BE2C (cell line): ENCODE measurements at places on chromosomes 6 and 20.
A peak's percentile ranks its signal among the peaks of the same experiment; 100 is the strongest.

DNA sequence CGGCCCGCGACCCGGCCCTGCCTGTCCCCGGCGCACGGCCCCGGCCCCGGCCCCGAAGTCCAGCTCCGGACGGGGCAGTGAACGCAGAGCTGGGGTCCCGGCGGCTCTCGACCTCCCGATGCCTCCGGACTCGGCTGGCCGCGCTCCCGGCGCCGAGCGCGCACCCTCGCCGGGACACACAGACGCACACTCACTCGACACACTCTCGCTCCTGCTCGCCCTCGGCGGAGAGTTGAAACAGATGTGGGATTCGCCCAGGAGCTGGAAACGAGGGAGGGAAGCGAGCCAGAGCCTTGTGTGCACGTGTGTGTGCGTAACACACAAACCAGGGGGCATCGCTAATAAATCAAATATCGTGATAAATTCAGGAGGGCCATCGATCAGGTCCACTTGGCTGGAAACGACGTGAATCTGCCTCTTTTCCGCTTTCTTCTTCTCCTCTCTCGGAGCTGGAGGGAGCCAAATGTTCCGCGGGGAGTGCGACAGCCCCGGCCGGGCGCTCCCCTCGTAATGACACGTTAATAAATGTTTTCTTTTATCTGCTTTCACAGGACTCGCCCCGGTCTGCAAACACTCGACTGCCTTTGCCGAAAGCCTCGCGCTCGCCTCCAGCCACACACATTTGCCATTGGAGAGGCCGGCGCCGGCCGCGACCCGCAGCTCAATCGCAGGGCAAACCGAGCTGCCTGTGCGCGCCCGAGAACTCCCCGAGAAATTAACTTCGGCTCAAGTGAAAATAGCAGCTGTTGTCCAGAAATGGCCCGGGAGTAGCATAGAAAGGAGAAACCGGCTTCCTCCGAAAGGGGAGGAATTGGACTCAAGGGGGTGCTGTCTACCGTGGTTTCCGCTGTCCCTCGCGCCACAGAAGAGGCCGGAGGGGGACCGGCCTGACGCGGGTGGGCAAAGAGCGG is 828 bp upstream of the SULF2 start:
- DNase-seq = peak; percentile 84

GRCh38 chr6:8556370-8557013 is 121.1 kb upstream of the SLC35B3 start:
- no peak for DNase-seq

DNA sequence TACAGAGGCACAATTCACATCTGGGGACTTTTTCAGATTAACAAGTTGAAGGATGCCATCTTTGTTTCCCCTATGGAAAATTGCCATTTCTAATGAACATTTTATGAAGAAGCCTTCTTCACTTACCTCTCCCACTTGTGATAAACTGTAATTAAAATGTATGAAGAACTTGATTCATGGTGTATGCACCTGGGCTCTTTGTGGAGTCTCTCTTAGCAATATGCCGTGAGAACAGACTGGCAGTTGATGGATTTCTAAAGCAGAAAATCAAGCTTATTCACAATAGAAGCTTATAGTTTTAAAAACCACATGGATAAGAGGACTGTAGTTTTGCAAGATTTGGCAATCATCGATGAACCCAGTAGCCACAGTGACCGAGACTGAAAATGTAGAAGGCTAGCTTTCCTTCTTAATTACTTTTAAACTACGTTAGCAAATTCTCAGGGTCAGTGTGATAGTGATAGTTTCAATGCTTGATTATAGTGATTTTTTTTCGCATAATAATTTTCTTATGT is 270.6 kb downstream of the PRL start:
- no peak for DNase-seq

DNA sequence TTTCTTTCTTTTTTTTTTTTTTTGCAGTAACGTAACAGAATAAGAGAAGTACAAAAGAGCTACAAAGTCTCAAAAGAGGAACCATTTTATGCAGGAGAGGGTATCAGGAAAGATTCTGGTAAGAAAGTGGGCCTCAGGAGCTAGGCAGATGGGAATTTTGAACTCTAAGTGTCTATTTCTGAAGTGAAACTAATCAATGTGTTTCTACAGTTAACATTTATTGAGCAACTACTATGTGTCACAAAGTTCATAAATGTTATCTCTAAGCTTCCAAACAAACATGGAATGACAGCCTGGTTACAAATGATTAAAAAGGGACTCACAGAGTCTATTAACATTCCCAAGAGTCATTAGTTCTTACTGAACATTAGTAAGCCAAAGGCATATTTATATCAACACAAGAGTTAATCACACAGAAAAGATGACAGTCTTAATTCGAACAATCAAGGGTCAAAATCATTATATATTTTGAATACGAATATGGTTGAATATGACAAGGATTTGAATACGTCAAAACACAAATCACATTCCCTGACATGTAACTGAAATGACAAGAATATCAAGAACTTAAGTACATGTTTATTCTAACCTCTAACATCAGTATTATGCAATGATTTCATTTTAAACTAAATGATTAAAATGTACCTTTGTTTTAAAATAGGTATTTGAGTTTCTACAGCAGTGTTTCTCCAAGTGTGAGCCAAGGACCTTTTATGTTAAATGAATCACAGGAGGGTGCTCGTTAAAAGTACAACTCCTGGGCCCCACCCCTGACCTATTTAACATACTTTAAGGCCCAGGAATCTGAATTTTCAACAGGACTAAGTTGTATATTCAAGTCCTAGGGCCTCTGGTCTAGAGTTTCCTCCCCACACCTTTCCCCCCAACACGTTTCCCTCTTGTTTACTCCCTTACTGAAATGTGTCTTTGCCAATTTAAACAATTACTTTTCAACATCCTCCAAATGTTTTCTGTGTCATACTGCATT is 89.7 kb downstream of the ATXN1 start:
- DNase-seq = no peak

- no peak for DNase-seq
Measured at GRCh38 chr20:51132279-51132678, 109.4 kb upstream of the KCNG1 start.

- peak; percentile 20 for DNase-seq
Measured at GRCh38 chr6:79586548-79586947, 44.6 kb upstream of the SH3BGRL2 start.

- DNase-seq = no peak
Measured at GRCh38 chr20:6277661-6278240, 154.9 kb upstream of the FERMT1 start.

GRCh38 chr6:94713446-94713845 is 863.9 kb upstream of the MANEA start:
- DNase-seq = no peak

DNA sequence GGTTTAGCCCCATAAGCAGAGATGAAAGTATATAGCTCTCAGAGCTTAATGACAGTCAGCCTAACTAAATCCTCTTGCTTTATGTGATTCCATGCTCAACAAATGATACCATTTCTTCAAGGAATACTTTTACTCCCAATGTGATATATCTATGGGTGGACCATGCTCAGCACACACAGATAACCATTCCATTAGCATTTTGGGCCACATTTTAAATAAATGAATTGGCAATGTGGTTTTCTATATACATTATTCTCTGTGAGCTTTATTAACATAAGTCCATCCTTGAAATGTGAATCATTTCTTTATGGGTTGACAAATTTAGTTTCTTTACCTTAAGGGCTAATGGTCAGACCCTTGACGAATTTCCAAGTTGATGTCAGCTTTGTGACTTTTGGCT is 329.3 kb upstream of the CITED2 start:
- no peak for DNase-seq

DNA sequence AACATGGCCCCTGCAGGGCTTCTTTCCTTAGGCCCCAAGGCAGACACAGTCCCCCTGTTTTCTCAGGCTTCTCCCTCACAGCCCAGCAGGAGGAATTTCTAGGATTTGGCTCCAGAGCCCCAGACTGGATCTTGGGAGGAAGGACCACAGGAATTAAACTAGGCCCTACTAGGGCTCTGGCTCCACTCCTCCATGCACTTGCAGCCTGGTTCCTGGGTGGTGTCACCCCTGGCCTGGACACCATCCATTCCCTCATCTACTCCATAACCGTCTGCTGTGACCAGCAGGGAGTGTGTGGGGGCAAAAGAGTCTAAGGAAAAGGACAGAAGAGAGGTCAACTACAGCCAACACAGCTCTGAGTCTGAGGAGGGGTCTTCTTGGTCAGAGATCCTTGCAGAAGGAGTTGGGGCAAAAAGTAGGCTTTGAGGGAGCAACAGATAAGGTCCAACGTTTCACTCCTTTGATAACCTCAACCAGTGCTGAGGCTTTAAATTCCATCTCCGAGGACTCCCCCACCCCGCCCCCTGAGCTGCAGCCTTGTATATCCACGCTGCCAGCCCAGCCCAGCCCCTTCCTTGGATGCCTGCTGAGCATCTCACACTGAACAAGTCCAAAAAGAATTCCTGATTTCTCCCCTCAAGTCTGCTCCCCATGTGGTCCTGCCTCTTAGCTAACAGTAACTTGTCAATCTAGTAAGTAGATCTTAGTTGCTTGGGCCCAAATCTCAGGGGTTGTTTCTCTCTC is 27.9 kb upstream of the SPDEF start:
- DNase-seq = no peak

DNA sequence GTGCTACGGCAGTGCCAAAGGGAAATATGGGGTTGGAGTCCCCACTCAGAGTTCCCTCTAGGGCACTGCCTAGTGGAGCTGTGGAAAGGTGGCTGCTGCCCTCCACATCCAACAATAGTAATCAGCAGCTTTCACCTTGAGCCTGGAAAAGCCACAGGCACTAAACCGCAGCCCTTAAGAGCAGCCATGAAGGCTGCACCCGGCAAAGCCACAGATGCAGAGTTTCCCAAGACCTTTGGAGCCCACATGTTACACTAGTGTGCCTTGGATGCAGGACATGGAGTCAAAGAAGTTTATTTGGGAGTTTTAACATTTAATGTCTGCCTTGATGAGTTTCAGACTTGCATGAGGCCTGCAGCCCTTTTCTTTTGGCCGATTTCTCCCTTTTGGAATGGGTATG is 91.4 kb upstream of the HSF2 start:
- no peak for DNase-seq
